ENCODE measurements at places on chromosomes 3 and 15.

DNA sequence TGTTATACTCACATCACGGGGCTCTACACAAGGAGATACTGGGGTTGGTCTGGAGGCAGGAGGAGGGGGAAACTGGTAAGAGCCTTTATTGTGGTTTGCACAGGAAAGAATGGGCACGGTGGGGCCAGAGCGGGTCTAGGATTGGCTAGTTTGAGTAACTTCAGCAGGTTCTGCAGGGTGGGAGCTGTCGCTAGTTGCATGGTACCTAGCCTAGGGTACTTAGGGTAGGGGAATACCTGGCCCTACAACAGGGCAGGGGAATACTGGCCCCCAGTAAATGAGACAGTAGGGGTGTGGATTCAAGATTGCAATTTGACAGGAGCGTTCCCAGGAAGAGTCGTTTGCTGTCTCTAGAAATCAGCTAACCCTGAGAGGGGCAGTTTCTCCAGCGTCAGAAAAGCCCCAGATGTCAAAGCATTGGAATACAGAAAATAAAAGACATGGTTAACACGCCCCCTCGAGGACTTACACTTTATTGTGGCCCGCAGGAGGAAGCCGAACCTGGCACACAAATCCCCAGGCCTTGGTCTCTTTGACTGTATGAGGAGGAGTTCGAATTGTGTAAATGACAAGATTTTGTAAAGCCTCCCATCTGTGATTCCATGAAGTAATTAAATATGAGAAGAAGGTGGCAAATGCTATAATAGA lies 32.0 kb downstream of the ST8SIA2 start:
- DNase-seq = no peak

GRCh38 chr3:195245531-195245951 lies 25.4 kb downstream of the XXYLT1 start:
- DNase-seq = no peak

DNA sequence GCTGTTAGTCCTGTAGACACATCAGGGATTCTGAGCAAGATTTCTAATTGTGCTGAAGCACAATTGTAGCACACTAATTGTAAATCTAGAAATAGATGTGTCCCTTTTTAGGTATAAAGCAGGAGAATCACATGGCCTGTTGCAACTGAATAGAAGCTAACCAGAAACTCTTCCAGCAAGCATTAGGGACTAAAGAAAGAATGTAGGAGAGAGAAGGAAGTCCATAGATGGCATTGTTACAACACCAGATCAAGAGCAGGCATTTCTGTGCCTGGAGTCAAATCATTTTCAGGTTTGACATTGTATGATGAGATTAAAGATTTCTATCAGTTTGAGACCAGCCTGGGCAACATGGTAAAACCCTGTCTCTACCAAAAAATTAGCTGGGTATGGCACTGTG lies 27.4 kb downstream of the CALML4 start:
- no peak for DNase-seq

DNA sequence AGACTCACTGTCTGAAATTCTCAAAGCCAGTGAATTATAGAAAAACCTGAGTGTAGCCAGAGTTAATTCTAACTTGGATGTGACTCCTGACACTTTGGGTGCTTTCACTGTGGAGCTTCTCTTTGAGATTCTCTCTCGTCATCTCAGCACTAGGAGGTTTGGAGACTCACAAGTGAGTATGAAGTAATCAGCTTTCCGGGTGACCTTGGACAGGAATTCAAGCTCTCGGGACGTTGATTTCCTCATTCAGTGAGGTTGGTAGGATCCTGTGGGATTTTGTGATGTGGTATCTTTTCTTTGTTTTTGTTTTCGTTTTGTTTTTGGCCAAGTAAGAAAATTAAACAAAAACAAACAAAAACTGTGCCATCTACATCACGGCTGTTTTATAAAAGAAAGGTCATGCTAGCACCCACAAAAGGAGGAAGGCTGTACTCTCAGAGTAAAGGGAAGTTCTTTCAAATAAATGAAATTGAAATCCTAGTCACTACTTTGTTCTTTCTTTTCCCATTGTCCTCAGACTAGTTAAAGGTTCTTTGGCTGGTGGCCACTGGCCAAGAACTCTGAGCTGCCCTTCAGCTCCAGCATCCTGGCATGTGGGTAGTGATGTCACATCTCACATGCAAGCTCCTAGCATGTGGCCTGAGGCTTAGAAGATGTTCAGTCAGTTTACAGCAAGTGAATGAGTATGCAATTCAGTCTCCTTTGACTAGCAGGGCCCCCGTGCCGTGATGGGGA lies 263.3 kb upstream of the TPM1 start:
- DNase-seq = no peak

DNA sequence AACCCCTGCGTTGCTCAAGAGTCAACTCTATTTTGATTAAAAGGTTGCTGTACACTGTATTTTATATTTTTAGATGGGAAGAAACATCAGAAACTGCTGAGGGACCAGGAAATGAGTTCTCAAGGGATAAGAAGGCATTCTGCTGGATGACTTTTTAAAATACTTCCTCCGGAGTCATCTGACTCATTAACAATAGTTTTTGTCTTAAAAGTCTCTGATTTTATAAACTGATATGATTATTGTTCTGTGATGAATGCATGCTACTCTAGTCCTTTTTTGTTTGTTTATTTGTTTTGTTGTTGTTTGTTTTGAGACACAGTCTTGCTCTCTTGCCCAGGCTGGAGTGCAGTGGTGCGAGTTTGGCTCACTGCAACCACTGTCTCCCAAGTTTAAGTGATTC lies 18.2 kb upstream of the HLTF start:
- DNase-seq = no peak

DNA sequence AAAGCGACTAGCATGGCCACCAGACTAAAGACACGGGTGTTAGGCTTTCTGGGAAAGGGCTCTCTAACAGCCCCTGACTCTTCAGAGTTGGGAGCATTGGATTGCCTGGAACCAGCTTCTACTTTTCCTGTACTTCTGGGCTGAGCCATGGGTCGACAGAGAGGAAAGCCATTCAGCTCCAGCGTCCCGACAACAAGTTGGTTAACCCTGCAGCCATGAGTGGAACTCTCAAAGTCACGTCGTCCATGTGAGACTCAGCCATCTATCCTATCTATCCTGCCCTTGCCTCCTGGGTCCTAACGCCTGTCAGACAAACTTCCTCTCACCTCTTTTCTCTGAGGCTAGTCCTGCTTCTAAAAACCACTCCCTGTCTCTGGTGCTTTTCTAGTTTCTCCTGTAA lies 32.6 kb upstream of the TBC1D5 start:
- no peak for DNase-seq

GRCh38 chr3:173748105-173748504 lies 350.6 kb downstream of the NLGN1 start:
- no peak for DNase-seq

DNA sequence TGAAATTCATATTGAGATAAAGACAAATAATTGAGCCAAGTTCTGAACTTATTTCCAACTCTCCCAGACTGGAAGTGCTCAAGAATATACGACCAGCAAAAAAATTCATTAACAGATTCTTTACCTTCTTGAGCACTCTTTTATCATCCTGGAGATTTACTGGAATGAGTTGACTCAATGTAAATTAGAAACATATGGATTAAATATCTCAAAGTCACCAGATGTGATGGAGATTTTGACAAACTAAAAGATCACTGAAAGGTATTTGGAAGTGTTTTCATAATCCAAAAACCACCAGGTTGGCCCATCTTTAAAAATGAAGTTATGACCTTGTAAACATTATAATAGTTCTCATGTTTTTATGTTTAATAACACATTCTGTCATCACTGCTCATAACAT lies 433.2 kb upstream of the RASGRP1 start:
- DNase-seq = no peak

DNA sequence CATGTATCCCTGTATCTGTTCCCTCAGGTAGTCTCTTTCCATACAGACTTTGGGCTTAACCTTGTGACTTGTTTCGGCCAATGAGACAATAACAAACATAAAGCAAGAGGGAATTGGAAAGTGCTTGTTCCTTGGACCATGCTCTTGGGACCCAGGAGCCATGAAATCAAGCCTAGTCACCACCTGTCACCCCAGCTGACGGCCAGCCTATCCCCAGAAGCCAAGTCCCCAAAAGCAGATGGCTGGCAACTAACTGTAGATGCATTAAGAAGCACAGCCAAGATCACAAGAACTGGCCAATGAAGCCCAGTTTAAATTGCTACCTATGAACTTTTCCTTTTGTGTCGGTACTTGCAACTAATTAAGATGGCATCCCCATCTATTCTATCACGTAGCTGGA lies 822.0 kb downstream of the CADM2 start:
- DNase-seq = no peak

GRCh38 chr15:39434163-39434562 lies 146.7 kb upstream of the THBS1 start:
- DNase-seq = no peak

Data from hindlimb muscle (tissue), 1 donor.